ENCODE measurements at places on chromosomes 6 and 20.

DNA sequence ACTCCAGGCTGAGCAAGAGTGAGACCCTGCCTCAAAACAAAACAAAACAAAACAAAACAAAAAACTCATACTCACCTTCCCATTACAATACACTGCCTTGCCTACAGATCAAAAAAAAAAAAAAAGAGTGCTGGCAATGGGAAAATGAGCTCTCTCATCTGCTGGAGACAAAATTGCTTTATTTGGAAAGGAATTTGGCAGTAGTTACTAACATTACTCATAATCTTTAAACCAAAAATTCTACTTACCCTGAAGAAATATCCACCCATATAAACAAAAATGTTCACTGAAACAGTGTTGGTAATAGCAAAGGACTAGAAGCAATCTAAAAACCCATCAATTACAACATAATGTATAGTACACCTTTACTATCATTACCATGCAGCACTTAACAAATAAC lies 120.4 kb downstream of the RNGTT start:
- DNase-seq = no peak

DNA sequence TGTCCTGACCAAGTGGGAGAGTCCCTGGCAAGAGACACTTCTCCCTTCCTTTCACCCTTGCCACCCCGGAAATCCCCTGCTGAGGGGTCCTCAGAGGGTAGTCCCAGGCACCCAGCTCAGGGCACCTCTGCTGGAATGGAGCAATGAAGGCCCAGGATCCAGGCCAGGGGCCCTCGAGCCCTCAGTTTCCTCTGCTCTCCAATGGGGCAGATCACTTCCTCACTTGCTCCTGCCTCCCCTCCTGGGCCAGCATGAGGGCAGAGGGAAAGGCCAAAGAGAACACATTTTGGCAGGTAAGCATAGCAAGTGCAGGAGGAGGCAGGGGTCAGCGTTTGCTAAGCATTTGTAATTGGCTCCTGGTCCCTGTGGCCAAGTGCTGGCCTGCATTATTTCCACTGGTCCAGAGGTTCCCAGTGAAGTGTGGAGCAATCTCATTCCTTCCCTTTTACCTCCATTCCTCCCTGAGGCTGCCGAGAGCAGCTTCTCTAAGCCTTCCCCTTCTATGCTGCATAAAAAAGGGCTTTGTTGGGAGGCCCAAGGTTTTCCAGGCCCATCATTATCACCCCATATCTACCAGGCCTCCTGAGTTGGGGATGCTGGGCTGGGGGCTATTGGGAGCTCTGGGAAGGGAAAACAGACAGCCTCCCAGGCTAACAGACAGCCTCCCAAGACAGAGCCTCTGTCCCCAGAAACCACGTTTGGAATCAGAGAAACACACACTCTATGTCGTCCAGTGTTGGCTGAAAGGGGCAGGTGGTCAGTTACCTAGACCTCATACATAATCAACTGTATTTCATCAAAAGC lies 28.8 kb upstream of the VEGFA start:
- no peak for DNase-seq

GRCh38 chr20:36819659-36820058 lies 46.1 kb upstream of the DSN1 start:
- no peak for DNase-seq

GRCh38 chr6:82085701-82086100 lies 161.8 kb downstream of the IBTK start:
- DNase-seq = no peak

DNA sequence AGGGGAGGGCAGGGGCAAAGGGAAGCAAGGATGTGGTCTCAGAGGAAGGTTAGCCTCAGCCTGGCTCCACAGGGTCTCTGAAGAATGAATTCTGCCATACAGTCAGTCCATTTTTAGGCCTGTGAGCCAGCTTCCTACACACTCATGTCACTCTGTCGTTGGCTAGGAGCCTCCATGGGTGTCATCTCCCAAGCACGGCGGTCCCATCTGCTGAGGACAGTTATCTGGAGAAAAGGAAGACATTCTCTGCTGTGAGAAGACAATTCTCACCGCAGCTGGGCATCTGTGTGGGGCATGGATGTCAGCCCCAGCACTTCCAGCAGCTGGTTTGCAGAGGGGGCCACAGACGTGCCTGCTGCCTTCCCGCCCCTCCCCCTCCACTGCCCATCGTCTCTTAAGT lies 167.6 kb downstream of the LINC00237 start:
- DNase-seq = no peak

GRCh38 chr6:42530751-42531150 lies 33.1 kb upstream of the UBR2 start:
- no peak for DNase-seq

- DNase-seq = no peak
Observed at GRCh38 chr20:57707849-57708693, 1.7 kb downstream of the PMEPA1 start.

GRCh38 chr20:44496976-44497375 lies 21.3 kb downstream of the TTPAL start:
- DNase-seq = no peak

DNA sequence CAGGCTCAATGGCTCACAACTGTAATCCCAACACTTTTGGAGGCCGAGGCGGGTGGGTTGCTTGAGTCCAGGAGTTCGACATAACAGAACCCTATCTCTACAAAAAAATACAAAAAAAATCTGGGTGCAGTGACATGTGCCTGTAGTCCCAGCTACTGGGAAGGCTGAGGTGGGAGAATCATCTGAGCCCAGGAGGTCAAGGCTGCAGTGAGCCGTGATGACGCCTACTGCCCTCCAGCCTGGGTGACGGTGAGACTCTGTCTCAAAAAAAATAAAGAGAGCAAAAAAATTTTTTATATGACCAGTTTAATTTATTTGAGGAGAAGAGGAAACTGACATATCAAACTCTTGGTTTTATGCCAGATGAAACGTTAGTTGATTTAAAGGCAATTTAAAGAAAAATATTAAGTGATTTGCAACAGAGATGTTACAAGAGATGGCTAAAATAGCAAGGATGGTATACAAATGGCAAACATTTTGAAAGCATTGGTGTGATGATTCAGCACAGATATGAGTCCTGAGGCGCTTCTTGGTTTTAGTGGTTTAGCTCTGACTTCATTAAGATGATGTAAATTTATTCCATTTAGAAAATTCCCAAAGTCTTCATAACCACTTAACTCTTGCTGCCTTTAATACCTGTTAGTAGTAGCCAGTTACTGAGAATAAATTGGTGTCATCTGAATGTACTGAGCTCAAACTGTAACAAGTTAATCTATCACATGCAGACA lies 17.7 kb downstream of the GTF2H5 start:
- no peak for DNase-seq

- no peak for DNase-seq
Observed at GRCh38 chr6:34391786-34392496, 528 bp downstream of the NUDT3 start.

DNA sequence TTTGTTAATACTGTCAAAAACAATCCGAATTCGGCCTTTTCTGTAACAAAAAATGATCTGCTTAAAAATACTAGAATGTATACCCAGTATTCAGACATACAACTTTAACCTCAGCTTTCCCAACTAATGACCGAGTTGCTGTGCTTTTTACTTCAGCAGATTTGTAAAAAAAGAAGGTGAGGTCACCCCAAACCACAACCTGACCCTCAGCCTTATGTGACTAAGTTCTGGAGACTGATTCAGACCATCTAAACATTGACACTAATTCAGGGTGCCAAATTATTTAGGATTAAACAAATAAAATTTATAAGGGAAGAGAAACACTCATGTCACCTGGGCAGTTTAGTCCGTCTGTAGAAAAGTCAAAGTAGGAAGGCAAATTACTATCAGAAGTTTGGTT lies 7.7 kb downstream of the CCN6 start:
- no peak for DNase-seq

- no peak for DNase-seq
Observed at GRCh38 chr6:2951728-2952127, 19.6 kb downstream of the SERPINB6 start.

- no peak for DNase-seq
Observed at GRCh38 chr6:17484201-17484849, 90.9 kb downstream of the CAP2 start.

- no peak for DNase-seq
Observed at GRCh38 chr6:138005846-138006245, 101.4 kb downstream of the PERP start.
